ENCODE measurements at places on chromosomes 7 and 10.

- no peak for DNase-seq
These were observed 50.9 kb downstream of the CREB3L2 start for GRCh38 chr7:137950967-137951366.

DNA sequence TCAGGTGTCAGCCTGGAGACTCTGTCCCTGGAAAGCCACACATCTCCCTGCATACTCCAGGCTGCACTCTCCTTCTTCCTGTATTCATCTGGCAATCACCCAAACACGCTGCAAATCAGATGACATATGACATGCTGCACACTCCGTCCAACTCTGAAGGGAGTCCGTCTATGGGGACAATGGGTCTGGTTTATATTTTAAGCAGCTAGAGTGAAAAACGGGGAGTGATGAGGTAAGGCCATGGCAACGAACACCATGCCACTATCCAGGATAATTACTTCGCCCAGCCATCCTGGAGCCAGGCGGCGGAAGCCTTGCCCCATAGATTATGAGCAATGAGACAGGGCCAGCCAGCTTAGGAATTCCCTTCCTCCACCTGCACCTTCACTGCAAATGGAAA, 140.1 kb downstream of the PLXNA4 start:
- DNase-seq: no peak

- DNase-seq: no peak
These were observed 155.0 kb downstream of the BMPER start for GRCh38 chr7:34060196-34060947.

- DNase-seq: no peak
These were observed 610.2 kb downstream of the AUTS2 start for GRCh38 chr7:70208236-70209063.

GRCh38 chr10:71863203-71863602, 12.2 kb upstream of the PSAP start:
- no peak for DNase-seq

DNA sequence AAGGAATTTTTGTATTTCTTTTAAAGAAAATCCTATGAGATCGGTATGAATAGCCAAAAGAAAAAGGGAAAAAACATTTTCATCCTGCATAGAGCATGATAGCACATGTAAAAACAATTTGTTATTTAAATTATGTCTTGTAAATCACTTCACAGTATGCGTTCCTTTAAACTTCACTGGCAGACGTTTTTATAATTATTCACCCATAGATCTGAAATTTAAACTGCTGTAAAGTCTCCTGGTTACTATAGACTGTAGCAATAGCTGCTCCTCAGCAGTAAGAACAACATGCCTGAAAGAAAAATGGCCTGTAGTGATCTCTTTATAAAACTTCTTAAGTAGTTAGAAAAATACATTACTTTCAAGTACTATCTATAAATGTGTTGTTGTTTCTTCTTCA, 26.5 kb downstream of the CAPZA2 start:
- DNase-seq: no peak

DNA sequence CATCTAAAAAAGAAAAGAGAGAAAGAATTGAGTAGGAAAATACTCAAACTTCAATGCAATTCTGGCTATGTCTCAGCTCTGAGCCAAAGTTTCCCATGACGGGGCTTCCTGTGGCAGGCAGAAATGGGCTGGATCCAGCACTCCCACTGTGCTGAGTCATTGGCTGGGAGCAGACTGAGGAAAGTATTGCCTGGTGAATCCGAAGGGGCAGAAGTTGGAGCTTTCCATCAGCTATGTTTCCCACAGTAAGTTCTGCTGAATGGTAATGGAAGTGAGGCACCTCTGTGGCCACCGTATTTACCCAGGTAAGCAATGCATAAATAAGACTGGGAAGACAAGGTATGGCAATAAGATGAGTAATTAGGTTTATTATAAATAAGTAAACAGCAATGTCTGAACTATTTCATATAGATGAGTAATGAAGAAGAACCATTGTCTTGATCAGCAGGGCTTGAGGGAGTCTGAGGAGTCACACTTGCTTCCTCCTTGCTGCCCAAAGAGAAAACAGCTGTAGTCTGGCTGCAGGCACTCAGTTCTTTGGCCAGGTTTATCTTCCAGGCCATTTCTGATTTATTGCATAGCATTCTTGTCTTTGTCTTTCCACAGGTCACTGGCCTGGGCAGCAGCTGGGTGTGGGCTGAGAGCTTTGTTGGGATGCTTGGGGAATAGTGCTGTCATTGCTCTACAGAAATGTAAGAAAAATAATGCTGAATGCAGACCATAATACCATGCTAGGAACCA, 255.3 kb downstream of the DNAJB9 start:
- no peak for DNase-seq

DNA sequence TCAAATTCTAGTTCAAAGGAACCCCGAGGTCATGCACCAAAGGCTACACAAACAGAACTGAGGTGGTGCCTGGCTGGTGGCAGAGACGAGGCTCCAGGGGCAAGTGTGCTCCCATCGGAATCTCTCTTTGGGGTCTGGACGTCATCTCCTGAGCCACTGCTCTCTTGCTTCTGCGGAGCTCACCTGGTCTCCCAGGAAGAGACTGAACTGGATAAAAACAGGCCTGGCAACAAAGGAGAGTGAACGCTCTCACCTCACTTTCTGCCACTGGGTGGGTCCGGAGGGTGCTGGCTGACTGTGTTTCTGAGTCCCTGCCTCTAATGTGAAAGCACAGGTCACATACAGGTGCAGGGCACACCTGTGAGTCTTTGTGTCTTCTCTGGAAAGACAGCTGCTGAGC, 22.4 kb downstream of the VIPR2 start:
- no peak for DNase-seq

GRCh38 chr10:94316560-94316959, 46.2 kb downstream of the NOC3L start:
- DNase-seq: no peak

DNA sequence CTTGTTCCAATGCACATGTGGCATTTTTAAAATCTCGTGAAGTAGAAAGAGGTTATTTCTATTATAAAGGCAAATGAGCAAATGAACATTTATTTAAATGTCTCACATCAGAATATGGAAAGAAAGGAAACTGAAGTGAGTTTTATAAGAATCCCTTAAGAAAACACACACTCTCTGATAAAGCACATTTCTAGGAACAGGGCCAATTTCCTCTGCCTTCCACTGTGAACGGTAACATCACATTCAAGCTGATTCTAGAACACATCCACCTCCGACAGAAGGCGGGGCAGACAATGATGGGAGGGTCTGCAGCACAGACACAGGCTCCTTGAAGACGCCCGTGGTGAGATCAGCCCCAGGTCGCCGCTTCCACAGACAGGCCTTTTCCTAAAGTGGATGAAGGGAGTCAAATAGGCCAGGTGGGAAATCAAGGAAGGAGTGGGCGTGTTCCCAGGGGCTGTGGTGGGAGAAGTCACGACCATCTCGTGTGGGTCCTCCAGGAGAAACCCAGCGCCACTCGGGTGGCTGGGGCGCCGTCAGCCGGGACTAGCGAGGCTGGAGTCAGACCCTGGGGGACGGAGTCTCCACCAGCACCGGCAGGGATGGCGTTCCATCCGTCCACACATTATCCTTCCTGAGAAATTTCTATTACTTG, 31.1 kb downstream of the PITRM1 start:
- no peak for DNase-seq

GRCh38 chr10:10431422-10432066, 586.1 kb upstream of the CELF2 start:
- DNase-seq: no peak

- no peak for DNase-seq
These were observed 21.0 kb downstream of the AHR start for GRCh38 chr7:17319164-17320101.

DNA sequence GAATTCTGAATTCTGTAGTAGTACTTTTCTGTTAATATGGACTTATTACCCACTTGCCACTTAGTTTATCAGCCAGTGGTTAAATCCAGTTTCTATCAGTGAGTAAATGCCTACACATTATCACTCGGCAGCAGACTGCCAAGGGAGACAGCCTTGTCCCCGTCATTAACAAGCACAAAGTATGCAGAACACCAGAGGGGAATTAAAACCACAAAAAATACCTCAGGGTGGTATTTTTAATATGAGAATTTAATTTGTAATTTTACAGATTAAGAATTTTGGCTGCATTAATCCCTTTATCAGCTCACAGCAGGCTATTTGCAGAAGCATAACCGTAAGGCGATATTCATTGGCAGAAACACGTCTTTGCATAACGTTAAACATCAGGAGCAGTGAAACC, 150.0 kb upstream of the FZD1 start:
- DNase-seq: no peak

- DNase-seq: no peak
These were observed 63.0 kb downstream of the RGS10 start for GRCh38 chr10:119479532-119479931.

DNA sequence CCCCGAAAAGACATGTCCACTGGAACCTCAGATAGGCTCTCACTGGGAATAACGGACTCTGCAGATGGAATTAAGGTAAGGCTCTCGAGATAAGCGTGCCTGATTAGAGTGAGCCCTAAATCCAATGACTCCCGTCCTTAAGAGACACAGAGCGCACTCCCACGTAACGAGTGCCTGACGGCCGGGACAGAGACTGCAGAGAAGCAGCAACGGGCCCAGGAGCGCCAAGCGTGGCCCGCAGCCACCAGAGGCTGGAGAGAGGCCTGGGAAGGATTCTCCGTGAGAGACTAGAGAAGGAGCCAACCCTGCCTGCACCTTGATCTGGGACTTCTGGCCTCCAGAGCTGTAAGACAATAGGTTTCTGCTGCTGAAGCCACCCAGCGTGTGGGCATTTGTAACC, 20.0 kb upstream of the TNRC18 start:
- DNase-seq: no peak

- DNase-seq: no peak
These were observed 45.1 kb downstream of the ZMIZ1 start for GRCh38 chr10:79113827-79114226.

DNA sequence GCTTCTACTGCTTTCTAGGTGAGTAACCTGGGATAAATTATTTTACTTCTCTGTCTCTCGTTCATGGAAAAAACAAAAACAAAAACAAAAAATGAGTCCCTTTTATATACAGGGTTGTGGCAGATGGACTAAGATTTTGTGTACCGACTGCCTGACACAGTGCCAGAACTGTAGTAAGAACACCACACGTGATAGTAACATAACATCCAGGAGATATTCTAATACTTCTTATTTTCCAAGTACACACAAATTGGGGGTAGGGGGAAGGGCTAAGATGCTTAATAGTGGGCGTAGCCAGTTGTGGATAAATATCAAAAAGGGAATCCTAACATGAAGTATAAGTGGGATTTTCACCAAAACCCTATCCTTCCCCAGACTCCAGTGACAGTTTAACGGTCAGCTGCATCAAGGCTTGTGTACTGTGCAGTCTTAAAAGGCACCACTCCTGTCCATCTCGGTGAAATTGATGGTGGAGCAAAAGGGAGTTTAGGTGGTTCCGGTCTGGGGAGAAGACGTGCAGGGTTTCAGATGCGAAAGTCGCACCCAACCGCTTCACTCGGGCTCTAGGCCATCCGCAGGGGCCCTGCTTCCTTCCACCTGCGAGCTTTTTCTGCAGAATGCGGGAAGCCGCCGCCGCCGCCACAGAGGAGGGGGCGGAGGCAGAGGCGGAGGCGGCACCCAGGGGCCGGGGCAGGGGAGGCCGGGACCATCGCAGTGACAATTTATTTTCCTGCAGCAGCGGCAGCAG, at the start of gene STAMBPL1:
Gene STAMBPL1, plus strand, starts transcription at position 712 of the 748 bp plus-strand sequence. CDS start 21,464 bp downstream, outside the sequence.
- peak; percentile 68 for DNase-seq

DNA sequence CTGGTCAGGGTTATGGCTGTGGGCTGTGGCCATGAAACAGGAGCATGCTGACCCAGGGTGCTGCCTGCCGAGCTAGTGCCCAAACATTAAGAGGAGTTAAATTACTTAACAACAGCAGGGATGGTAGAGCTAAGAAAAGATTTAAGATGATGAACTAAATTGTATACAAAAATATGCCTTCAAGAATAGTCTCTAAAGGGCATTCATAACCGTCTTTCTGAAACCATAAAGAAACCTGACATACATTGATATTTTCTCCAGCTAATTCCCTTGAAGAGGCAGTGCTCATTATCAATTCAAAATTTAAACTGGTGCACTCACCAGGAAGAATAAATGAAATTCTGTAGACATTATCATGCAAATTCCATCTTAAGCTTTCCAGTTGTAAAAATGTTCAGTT, 265.8 kb upstream of the TAC1 start:
- no peak for DNase-seq

- no peak for DNase-seq
These were observed 31.0 kb downstream of the CHST15 start for GRCh38 chr10:124062390-124062789.

- no peak for DNase-seq
These were observed 14.0 kb downstream of the C10orf105 start for GRCh38 chr10:71705582-71705981.

DNA sequence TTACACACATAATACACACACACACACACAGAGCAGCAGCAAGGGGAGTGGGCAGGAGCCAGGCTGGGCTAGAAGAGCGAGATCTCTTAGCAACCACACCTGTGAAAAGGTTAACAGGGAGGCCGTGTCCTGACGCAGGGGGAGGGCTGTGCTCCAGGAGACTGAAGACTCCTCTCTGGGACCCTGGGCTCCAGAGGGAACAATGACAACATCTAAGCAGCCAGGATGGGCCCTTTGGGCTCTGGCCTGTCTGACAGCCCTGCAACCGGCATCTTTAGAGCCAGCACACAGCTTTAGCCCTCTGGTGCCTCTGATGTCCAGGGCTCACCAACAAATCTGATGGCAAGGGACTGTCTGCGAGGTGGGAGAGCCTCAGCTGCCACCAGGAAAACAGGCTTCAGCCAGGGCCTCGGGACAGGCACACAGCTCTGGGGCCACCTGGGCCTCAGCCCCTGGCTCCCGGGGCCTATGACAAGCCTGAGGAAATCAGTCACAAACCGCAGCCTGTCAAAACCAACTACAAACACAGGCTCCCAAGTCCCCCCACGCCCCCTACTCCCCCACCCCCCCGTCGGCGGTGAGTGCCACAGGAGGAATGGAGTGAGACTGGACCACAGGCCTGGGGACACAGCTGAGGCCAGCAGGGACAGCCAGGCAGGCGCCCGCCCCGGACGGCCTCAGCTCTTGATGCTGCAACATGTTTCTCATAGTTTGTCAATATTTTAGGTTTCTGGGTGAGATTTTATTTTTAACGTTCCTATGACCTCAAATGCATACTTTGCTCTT, 102.8 kb downstream of the TNS3 start:
- no peak for DNase-seq

DNA sequence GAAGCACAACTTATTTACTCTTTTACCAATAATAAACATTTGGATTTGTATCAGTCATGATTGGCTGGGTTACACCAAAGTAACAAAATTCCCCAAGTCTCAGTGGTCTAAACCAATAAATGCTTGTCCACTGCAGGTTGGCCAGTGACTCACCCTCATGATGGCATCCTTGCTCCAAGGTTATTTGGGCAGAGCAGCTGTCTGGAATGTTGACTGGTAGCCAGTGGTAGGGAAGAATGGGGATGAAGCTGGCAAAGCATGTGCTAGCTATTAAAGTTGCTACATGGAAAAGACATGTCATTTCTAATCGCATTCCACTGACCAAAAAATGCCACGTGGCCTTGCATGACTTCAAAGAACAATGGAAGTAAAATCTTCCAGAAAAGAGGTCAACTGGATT, 1168.7 kb upstream of the CELF2 start:
- no peak for DNase-seq

Data from stimulated activated CD4-positive, alpha-beta T cell treated with anti-CD3 and anti-CD28 coated beads, Interleukin-12 subunit alpha, Interleukin-12 subunit beta, amount 100 ng/mL, for 48 hours (primary cell).